Activated naive CD4-positive, alpha-beta T cell (primary cell): ENCODE measurements at places on chromosomes 6 and 20.
A peak's percentile ranks its signal among the peaks of the same experiment; 100 is the strongest.

GRCh38 chr6:44276667-44277640, 6.7 kb downstream of the TMEM151B start:
- DNase-seq = no peak

DNA sequence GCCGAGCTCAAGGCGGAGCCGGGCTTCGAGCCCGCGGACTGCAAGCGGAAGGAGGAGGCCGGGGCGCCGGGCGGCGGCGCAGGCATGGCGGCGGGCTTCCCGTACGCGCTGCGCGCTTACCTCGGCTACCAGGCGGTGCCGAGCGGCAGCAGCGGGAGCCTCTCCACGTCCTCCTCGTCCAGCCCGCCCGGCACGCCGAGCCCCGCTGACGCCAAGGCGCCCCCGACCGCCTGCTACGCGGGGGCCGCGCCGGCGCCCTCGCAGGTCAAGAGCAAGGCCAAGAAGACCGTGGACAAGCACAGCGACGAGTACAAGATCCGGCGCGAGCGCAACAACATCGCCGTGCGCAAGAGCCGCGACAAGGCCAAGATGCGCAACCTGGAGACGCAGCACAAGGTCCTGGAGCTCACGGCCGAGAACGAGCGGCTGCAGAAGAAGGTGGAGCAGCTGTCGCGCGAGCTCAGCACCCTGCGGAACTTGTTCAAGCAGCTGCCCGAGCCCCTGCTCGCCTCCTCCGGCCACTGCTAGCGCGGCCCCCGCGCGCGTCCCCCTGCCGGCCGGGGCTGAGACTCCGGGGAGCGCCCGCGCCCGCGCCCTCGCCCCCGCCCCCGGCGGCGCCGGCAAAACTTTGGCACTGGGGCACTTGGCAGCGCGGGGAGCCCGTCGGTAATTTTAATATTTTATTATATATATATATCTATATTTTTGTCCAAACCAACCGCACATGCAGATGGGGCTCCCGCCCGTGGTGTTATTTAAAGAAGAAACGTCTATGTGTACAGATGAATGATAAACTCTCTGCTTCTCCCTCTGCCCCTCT, 1.1 kb downstream of the CEBPB start:
- peak; percentile 63 for DNase-seq

DNA sequence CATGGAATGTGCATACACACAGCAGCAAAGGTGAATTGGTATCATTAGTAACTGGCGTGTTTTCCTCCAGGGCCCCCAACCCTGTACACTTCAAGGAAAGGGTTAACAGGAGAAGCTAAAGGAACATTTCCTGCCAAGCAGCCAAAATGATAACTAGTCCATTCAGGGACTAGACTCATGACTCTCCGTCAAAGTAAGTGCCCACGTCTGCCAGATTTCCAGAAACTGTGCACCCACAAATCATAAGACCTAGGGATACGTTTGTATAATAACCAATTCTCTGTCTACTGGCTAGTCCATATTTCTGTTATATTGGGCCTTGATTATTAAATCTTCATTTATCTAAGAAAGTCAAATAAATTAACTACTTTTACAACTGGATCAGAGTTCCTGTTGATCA, 76.0 kb upstream of the NHSL1 start:
- DNase-seq = no peak

DNA sequence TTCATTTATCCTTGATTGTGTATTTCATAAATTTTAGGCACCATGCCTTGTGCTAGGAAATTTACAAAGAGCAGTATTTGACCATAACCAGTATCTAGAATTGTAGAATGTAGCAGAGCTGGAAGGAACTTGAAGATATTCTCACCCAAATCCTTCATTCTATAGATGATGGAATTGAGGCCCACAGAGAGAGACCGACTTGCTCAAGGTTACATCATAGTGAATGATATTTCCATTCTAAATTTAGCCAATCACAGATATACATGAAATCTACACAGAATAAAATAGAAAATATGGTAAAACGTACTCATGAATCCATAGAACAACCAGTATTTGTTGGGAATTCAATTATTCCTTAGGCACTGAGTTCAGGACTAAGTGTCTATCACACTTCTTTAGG, 10.9 kb upstream of the SGK1 start:
- no peak for DNase-seq

DNA sequence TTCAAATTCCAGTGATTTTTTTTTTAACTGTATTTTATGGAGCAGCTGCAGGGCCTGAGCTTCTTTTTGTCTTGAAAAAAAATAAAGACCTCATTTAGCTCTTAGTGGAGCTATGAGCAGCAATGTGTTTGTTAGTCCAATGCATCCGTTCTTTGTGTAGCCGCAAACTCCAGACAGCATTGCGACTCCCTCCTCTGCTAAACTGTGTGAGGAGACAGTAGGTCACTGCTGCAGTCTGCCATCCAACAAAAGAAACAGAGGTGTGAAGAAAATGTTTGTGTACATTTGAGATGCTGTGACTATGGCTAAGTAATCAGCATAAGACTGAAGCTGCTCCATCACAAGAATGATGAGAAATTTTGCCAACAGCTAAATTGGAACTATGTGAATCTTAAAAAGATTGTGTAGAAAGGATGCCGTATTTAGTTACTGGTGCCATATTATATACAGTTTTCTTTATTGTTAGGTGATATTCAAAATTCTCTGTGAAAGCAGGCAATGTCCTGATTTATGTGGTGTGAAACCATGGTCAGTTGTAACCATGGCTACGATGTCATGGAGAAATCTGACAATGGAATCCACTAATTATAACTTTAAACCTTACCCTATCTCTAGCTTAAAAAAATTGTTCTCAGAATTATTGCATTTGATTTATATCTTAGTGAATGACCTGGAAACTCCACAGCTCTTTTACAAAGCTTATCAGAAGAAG, 428.8 kb upstream of the EPHA7 start:
- DNase-seq = no peak

GRCh38 chr6:136378888-136379287, 89.2 kb upstream of the BCLAF1 start:
- no peak for DNase-seq

DNA sequence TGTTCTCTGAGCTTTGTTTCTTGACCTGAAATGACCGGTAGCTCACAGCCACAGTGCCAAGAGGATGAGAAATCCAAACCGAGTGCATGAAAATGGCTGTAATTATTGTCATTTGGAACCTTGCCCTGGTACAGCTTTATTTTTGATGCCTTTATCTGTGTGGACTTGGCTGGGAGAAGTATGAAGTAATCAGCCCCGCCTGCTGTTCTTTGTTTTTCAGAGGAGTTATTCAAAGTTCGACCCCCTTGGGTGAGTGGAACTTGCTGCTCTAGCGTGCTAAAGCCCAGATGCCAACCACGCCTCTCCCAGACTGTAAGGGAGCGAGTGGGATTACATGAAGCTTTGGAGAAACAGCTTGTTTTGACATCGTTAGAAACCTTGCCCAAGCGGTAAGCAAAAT, 48.3 kb downstream of the ECT2L start:
- DNase-seq = no peak

- DNase-seq = no peak
Observed at GRCh38 chr6:126337323-126337722, 2.6 kb upstream of the CENPW start.

GRCh38 chr6:82264824-82265223, 17.3 kb upstream of the IBTK start:
- DNase-seq = no peak

DNA sequence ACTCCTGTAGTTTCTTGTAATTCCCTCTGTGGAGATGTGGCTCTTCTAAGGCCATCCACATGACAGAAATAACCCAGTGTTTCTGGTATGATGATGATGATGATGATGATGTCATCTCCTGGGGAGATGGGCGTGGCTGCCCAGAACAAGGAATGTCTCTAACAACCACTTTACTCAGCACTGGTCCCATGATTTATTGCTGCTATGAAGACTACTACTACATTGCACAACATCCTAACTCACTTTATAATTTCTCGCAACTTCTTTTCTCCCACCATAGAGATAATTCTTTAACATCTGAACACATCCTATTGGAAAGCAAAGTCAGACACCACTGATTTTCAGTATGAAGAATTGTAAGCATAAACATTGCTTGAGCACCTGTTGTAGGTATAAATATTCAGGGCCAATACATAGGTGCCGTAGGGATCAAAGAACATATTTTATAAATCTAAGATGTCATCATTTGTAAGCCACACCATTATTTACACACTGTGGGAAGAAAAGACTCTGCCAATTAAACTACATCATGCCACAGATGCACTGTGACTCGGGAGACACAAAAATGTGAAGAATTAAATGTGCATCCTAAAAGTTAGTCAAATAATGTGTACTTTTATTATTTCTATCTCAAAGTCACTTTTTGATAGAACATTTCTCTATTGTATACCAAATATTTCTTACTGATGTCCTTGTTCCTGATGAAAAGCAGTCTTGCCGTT, 6.4 kb downstream of the TPMT start:
- DNase-seq = no peak

- peak; percentile 20 for DNase-seq
Observed at GRCh38 chr20:3092611-3093379, 8.3 kb upstream of the AVP start.

DNA sequence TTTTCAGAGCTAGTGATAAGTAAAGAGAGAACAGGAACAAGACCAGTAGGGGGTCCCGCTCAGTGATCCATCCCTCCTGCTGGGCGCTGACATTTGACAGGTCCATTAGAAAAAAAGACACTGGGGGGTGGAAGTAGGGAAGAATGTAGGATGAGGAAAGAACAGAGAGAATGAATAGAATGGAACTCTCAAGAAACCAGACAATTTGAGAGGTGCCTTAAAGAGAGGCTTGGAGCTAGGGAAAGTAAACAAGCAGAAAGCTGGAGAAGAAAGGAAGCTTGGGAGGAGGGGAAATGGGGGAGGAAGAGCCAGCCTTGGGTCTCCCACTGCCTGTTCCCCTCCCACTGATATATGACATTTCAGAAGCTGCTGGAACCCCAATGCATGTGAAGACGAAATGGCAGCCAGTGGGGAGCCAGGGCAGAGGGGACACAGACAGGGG, 8.4 kb downstream of the GABBR1 start:
- DNase-seq = no peak

GRCh38 chr6:156994215-156995076, 217.3 kb downstream of the ARID1B start:
- DNase-seq = no peak

- DNase-seq = peak; percentile 58
Observed at GRCh38 chr6:32415521-32416019, 8.6 kb upstream of the BTNL2 start.

- no peak for DNase-seq
Observed at GRCh38 chr6:108655806-108656651, 95.3 kb downstream of the FOXO3 start.

GRCh38 chr6:106749609-106750008, 120.2 kb downstream of the QRSL1 start:
- DNase-seq = no peak

- DNase-seq = no peak
Observed at GRCh38 chr20:54419531-54419930, 55.9 kb upstream of the DOK5 start.

GRCh38 chr20:38810926-38811630, 5.6 kb downstream of the PPP1R16B start:
- no peak for DNase-seq

DNA sequence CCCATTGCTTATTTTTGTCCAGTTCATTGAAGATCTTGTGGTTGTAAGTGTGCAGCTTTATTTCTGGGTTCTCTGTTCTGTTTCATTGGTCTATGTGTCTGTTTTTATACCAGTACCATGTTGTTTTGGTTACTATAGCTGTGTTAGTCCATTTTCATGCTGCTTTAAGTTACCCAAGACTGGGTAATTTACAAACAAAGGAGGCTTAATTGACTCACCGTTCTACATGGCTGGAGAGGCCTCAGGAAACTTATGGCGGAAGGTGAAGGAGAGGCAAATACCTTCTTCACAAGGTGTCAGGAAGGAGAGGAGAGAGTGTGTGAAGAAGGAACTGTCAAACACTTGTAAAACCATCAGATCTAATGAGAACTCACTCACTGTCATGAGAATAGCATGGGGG, 29.9 kb upstream of the FERMT1 start:
- no peak for DNase-seq

GRCh38 chr20:51444922-51445438, 97.5 kb downstream of the NFATC2 start:
- no peak for DNase-seq

DNA sequence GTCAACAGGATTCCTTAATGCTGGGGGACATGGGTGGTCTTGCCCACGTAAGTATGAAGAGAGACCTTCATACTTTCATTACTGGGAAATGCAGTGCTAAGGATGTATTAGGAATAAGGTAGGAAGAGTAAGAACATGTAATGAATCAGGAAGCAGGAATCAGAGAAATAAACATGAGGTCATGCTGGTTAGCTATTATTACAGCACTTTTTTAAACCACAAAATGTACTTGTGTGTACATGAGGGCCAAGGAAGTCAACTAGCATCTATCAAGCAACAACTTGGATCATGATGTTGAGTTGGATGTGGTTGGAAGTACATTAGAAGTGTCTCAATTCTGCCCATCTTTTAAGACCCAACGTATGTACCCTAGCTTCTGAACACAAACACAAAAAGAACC, 63.5 kb upstream of the E2F3 start:
- no peak for DNase-seq

DNA sequence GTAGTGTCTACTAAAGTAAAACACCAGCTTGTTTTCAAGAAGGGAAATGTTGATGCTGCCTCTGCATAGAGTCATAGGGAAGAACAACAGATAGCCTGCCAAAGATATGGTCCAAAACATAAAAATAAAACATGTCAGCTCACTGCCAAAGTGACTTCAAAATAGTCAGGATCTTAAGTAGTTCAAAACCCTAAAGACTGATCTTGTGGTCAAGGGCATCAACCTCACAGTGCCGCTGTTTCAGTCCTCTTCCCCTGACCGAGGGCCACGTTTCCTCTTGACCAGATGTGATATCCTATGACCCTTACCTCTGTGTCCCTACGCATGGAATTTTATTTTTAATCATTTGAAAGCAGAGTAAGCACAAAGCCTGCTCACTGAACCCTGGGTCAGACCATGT, 104.2 kb upstream of the CNKSR3 start:
- no peak for DNase-seq

- no peak for DNase-seq
Observed at GRCh38 chr20:61271312-61272231, 19.5 kb downstream of the CDH4 start.

DNA sequence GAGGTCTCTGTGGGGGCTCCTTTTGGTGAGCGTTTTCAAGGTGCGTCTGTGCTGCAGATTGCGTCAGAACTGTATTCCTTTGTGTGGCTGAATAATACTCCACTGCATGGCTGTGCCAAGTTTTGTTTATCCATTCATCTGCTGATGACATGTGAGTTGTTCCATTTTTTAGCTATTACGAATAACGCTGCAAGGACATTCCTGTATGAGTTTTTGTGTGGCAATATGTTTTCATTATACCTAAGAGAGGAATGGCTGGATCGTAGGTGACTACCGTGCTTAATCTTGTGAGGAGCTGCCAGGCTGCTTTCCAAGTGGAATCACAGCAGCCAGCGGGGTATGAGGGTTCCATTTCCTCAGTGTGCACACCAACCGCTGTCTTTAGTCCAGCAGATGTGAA, 1.1 kb upstream of the DACT2 start:
- no peak for DNase-seq

- no peak for DNase-seq
Observed at GRCh38 chr6:107443608-107444267, 15.6 kb downstream of the PDSS2 start.
